Glomerular endothelial cell (primary cell): ENCODE measurements at places on chromosomes 1 and 21.

GRCh38 chr1:216849146-216849545, 125.9 kb upstream of the ESRRG start:
- no peak for DNase-seq

- no peak for DNase-seq
Measured at GRCh38 chr1:106748606-106749005, 307.9 kb upstream of the PRMT6 start.

- DNase-seq = no peak
Measured at GRCh38 chr21:44443291-44443890, 11.9 kb upstream of the LRRC3 start.

- DNase-seq = no peak
Measured at GRCh38 chr1:154760469-154760933, 109.6 kb downstream of the KCNN3 start.

GRCh38 chr1:41980827-41981653, 62.3 kb upstream of the HIVEP3 start:
- DNase-seq = no peak

GRCh38 chr1:3219005-3219790, 150.2 kb downstream of the PRDM16 start:
- no peak for DNase-seq

- DNase-seq = no peak
Measured at GRCh38 chr1:55156093-55156492, 59.1 kb downstream of the USP24 start.

DNA sequence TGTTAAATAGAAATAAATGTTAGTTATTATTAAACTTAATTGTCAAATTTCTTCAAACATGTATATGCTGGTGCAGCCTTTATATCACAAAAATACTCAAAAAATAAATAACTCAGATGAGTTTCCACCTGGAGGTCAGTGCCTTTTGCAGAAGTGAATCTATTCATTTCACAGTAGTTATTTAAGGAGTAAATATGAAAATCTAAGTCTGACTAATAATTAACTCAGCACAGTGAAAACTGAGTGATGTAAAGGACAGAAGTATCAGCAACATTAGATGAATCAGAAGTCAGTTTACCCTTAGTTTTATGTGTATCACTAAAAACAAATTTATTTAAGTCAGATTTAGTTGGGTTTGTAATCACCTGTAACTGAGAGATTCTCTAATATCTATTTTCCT, 2135.4 kb downstream of the MRPL39 start:
- no peak for DNase-seq

DNA sequence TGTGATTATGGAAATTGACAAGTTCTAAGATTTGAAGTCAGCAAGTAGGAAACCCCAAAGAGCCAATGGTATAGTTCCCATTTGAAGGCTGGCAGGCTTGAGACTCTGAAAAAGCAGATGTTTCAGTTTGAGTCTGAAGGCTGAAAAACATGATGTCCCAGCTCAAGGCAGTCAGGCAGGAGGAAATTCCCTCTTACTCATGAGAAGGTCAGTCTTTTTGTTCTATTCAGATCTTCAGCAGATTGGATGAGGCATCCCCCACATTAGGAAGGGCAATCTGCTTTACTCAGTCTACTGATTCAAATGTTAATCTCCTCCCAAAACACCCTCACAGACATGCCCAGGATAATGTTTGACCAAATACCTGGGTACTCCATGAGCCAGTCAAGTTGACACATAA, 372.5 kb upstream of the ST6GALNAC5 start:
- no peak for DNase-seq

DNA sequence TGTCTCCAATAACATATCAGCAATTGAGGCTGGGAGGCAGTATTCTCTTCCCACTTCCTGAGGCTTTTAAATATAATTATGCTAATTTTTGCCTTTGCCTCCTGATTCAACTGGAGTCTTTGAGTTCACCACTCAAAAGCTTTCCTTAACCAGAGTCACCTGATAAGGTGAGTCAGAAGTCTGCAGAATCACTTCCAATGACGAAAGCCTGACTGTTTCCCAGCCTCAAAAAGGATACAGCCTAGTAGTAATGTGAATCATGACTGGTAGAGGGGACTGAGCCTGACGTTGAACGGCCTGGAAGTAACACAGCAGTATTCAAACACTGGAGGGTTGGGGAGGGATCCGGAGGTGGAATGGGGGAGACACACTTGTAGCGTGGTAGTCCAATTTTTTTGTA, 10.4 kb upstream of the MRPL9 start:
- DNase-seq = no peak

DNA sequence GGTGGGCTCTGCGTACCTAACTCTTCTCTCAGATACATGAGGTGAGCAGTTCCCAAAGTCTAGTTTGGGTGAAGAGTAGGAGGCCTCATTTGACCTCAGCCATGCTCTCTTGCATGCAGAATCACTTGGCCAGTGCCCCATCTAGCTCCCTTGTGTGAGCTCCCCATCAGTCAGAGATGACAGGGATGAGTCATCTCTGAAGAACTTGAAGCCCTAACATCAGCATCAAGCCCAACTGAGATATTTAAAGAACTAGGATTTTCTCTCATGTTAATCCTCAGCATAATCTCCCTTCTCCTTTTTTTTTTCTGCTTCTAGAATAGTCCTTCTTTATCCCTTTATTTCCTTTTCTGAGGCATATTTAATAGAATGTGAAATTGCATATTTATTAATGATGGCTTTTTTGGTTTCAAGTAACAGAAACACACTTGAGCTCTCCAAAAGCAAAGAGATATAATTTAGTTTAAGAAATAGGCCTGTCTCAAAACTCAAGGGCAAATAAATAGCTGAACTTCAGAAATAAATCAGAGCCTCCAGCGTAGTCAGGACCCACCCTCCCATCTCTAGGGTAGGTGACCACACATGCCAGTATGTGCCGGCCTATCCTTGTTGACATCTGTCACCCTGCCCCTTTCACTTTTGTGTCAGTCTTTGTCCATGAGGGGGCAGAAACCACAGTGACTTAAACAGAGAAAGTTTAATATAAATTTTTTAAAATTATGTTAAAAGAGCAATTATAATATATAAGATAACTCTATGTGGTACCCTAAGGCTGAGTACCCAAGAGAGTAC, 112.3 kb downstream of the TSEN15 start:
- DNase-seq = no peak

DNA sequence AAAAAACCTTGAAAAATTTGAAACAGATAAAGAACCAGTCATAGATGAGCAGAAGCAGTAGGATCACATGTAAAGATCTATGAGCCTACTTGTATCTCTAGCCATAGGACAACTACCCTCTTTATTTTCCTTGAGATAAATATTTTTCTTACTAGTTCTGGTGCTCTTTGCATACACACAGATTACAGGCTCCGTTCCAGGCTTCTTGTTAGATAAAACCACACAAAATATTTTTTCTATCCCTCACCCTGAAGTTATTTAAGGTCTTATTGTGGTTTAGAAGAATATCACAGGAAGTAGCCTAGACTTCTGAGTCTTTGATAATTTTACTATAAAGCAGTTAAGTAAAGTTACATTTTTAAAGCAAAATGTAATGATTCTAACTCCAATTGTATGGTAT, 512.2 kb downstream of the NEGR1 start:
- no peak for DNase-seq

GRCh38 chr21:39553331-39553730, 59.4 kb upstream of the B3GALT5 start:
- DNase-seq = no peak

GRCh38 chr1:84330125-84330984, 28.8 kb downstream of the SAMD13 start:
- DNase-seq = no peak
